ENCODE measurements at places on chromosomes 11 and 22. TPM values are rescaled to one million over a fixed set of nuclear protein-coding genes. Genes with fewer than 3 reads are reported as not detected.

PRR33 gene
- not detected for total RNA-seq

KCNQ1OT1 gene
- 0.07 TPM for total RNA-seq

HSPB2 gene
- not detected for total RNA-seq

SCUBE1 gene
- total RNA-seq: 0.15 TPM

EHF gene
- total RNA-seq: 0.61 TPM

Measured in A549 treated with CpdA at 1 μM for 4 hours (cell line).